Peyer's patch (tissue), 4 donors: ENCODE measurements at places on chromosomes 7 and 10.

- no peak for DNase-seq
Observed at GRCh38 chr10:116850058-116850611, 836 bp downstream of the ENO4 start.

DNA sequence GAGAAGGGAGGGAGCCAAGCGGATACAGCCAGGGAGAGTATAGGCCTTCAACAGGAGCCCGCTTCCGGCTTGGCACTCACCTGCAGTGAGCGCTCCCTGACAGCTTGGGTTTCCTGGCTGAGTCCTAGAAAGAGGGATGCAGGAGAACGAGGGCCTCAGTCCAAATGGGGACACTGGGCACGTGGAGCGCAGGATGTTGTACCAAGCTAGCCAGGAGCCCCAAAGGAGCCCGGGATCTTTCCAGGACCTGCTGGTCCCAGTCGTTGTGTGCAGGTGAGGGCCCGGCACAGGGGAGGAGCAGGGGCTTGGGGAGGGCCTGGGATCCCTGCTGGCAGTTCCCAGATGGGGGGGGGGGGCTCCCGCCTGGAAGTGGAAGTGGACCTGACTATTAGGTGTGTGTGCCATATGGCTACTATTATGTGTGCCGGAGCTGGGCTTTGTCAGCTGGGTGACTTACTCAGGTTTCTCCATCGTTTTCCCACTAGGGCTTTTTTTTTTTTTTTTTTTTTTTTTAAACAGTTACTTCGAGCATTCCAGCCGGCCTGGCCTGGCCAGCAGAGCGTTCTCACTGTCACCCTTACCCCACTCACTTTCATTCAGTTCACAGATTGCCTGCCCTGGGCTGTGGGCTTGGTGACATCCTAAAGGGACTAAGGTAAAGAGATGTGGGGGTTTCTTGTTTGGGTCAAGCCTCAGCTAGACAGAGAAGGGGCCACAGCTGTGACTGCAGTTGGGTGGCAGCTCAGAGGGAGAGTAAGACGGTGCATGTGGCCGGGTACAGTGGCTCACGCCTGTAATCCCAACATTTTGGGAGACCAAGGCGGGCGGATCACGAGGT lies 3.8 kb downstream of the AGAP3 start:
- DNase-seq: no peak

DNA sequence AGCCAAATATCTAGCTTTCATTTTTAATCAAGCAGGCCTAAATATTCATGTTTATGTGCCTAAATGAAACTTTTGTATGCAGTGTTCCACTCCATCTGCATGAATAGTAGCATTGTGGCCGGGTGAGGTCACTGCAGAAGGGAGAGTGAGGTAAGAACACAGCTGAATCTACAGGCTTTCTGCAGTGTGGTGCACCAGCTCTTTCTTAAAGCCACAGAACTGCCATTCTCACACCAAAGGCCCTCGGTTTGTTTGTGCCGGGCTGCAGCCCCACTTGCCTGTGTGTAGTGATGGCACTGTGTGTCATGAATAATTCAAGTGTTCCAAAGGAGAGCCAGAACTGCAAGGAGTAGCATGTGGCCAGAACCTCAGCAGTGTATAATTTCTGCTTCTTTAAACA lies 204.1 kb downstream of the TRIL start:
- no peak for DNase-seq

GRCh38 chr7:69719717-69720116 lies 121.4 kb downstream of the AUTS2 start:
- DNase-seq: no peak
